Retinal pigment epithelial cell (primary cell): ENCODE measurements at places on chromosomes 6 and 20.
A peak's percentile ranks its signal among the peaks of the same experiment; 100 is the strongest.

- no peak for DNase-seq
These were observed 12.1 kb upstream of the OCSTAMP start for GRCh38 chr20:46562373-46563169.

- DNase-seq: peak; percentile 83
These were observed 44.8 kb downstream of the FARS2 start for GRCh38 chr6:5305968-5306626.

- no peak for DNase-seq
These were observed 9.3 kb upstream of the RBM38 start for GRCh38 chr20:57381596-57382503.

DNA sequence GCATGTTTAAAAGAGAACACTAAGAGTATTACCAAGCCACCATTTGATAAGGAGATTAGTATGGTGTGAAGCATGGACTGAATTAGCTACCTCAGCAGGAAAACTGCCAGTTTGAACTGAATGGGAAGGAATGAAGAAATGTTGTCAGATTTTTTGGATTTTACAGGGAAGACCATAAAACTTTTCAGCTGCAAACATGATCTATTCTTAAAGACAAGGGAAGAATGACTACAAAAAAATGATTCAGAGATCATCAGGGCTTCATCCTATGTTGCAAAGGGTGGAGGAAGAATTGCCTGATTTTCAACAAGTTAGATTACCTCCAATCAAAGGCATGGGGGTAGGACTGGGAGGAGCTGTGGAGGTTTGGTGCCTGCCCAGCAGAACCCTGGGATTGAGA is 49.3 kb upstream of the MTRF1L start:
- peak; percentile 13 for DNase-seq

GRCh38 chr6:130111031-130111430 is 92.7 kb downstream of the L3MBTL3 start:
- DNase-seq: no peak

- no peak for DNase-seq
These were observed 142.0 kb downstream of the CEP57L1 start for GRCh38 chr6:109237077-109237985.

DNA sequence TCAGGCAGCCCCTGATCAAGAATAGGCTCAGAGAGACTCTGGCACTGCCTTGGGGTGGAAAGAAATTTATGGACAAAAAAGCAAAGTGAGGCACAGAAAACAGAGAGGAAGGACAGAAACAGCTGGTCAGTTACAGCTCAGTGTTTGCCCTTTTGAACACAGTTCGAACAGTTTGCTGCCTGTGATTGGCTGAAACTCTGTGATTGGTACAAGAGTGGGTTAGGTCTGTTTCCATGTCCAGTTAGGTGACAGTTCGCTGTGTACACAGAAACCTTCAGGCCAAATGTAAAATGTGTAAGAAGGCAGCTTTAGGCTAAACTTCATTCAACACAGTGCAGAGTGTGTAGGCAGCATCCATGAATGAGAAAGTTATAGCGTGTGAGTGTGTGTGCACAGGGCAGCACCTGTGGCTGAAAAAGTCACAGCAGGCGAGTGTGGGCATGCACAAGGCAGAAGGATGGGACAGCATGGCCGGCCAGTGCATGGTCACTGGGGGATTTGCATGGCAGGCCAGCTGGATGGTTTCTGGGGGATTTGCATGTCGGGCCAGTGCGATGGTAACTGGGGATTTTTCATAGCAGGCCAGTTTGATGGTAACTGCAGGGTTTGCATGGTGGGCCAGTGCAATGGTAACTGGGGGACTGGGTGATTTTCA is 75.4 kb upstream of the FRMD1 start:
- DNase-seq: no peak

GRCh38 chr6:31979238-31979898 is 2.5 kb upstream of the C4A start:
- DNase-seq: no peak

- no peak for DNase-seq
These were observed 1.3 kb upstream of the VNN1 start for GRCh38 chr6:132715204-132715603.

GRCh38 chr6:134057478-134057877 is 5.1 kb upstream of the SLC2A12 start:
- DNase-seq: no peak

- DNase-seq: no peak
These were observed 107.2 kb upstream of the PLEKHG1 start for GRCh38 chr6:150492507-150492906.

DNA sequence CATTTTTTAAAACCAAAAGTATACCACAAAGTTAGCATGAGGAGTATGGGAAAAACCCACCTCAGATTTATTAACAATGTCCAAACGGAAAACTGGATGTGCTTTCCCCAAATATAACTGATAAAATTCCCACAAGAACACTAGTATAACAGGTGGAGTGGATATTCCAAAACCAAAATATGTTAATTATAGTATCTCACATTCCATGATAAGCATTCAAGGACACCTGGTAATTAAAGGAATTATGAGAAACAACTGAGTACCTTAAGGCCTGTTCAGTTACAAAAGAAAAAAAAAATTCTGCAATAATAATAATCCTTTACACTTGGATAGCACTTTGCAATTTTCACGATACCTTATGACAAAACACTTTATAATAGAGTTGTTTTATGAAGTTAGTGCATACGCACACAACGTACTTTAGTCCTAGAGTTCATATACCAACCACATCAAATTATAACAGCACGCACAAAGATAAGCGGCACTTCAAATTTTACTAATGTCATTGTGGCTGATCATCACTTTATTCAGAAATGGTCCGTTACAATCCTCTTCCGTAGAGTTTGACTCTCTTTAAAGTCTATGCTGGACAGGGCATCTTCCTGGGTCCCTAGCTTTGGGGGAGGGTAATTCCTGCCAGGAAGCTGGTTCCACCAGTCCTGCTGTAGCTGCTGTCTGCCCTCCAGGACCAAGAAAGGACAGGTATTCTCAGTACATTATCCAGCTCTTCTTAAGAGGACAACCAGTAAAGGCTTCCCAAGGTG is 1.7 kb downstream of the CDK19 start:
- DNase-seq: no peak

DNA sequence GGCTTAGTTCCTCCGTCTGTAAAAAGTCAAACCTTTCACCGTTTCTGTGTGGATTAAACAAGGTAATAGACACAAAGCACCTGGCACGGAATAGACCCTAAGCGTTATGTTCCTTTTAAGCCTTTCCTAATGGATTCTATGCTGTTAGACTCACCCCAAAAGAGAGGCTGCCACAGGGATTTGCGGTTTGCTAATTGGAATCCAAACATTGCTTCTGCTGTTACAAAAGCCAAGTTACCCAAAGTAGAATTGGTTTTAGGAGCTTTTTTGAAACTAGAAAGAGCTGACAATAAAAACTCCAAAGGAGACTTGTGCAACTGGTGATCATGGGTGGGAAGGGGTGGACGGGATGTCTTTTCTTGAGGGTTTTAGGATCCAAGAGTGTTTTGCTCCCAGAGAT is 178.0 kb downstream of the BMP7 start:
- DNase-seq: no peak
